Activated CD4-positive, alpha-beta T cell treated with anti-CD3 and anti-CD28 coated beads, Interleukin-2, amount 10 ng/mL, durations not matched to agents 7 days and 5 days (primary cell): ENCODE measurements at places on chromosomes 16 and 17. TPM values are rescaled to one million over a fixed set of nuclear protein-coding genes. Genes with fewer than 3 reads are reported as not detected.

DNA sequence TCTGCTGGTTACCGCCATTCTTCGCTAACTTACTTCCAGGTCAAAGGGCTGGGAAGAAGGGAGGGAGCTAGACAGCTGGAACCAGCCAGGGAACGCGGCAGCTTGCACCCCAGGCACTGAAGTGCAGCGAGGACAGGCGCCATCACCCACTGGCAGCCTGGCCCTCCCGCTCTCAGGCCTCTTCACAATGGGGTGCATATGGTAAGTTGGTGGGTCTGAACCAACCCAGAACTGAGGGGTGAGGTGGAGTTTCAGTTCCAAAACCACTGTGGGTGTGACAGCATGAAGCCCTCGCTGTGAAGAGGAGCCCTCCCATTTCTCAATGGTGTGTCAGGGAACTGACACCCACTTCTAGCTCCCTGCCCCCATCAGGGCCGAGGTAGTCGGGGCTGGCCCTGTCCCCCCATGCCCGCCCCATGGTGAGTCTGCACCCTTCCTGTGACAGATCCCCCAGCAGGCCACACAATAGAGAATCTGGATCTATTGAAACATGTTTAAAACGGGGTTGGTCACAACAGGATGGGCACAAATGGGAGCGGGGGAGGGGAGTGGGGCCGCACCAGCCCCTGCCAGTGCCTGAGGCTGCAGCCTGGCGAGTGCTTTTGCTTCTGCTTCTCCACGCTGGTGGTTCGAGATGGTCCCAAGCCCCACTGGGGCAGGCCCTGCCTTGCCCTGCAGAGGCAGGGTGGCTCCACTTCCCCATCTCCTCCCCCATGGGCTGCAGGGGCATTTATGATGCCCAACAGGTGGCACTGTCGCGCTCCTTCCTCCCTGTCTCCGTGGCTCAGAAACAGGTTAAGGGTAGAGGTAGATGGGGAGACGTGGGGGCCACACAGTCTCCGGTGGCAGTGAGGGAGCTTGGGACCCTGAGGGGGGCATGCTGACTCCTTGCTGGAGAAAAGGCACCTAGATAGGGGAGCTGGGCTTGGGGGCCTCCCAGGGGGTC is 2.3 kb downstream of the LIMD2 start:
- H3K4me1 ChIP-seq = peaks cover 43% of the 10 kb centered on the region
- peaks cover 65% of the 10 kb centered on the region for H3K36me3 ChIP-seq
- DNase-seq = peak; percentile 87

DNA sequence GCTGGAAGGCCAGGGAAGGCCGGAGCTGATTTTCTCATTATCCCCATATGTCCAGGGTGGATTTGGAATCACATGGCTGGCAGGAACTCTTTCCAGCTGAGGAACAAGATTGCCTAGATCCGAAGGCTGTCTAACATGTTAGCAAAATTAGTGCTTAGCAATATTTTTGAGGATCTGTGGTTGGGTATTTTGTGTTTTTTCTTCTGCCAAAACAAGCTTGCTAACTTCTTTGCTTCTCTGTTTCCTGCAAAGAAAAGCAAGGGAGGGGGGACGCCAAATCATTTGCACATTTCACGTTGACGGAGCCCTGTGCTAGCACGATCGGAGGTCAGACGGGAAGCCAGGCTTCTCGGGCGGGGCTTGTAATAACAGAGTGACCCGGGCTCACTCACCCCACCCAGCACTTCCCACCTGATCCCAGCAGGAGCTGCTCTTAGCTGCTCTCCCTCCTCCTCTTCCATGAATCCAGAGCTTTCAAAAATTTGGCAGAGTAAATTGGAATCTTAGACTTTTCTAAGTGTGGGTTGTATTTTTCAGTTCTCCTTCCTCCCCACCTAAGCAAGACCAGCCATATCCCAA is 33.3 kb upstream of the FOXF1 start:
- peaks cover 17% of the 10 kb centered on the region for H3K27me3 ChIP-seq
- no peaks in the 10 kb centered on the region for H3K4me1 ChIP-seq
- H3K4me3 ChIP-seq = no peak overlapping the region
- H3K27ac ChIP-seq = no peak overlapping the region
- no peaks in the 10 kb centered on the region for H3K36me3 ChIP-seq

GRCh38 chr17:82445542-82445941 is 5.0 kb downstream of the CYBC1 start:
- H3K4me1 ChIP-seq = peaks cover 14% of the 10 kb centered on the region
- peaks cover 32% of the 10 kb centered on the region for H3K36me3 ChIP-seq

GRCh38 chr16:87310610-87311009 is 6.6 kb downstream of the C16orf95 start:
- peaks cover 13% of the 10 kb centered on the region for H3K36me3 ChIP-seq
- peaks cover 4% of the 10 kb centered on the region for H3K4me1 ChIP-seq
- no peak overlapping the region for H3K4me3 ChIP-seq
- H3K27me3 ChIP-seq = no peaks in the 10 kb centered on the region
- no peak overlapping the region for H3K27ac ChIP-seq

- peaks cover 11% of the 10 kb centered on the region for H3K36me3 ChIP-seq
- no peak overlapping the region for H3K27ac ChIP-seq
- no peaks in the 10 kb centered on the region for H3K27me3 ChIP-seq
- H3K4me1 ChIP-seq = peaks cover 15% of the 10 kb centered on the region
Observed at GRCh38 chr17:44439168-44439567, 49.7 kb upstream of the ITGA2B start.

DNA sequence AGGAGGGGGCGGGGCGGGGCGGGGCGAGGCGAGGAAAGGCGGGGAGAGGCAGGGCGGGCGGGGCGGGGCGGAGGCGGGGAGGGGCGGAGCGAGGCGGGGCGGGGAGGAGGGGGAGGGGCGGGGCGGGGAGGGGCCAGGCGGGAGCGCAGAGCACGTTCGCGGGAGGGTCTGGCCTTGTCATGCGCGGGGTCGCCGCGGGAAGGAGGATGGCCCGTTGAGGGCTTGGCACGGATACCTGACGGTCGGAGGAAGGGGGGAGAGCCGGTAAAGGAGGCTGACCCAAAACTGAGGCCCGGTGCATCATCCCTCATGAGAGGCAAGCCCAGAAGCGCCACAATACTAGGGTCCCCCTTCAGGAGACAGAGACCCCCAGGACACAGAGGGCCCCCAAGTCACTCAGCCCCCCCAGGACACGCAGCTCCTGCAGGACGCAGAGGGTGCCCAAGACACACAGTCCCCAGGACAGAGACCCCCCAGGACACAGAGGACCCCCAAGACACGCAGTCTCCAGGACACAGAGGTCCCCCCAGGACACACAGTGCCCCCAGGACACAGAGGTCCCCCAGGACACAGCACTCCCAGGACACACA is 593 bp upstream of the WDR45B start:
- H3K4me3 ChIP-seq = peak overlapping the region; percentile 63
- peaks cover 22% of the 10 kb centered on the region for H3K4me1 ChIP-seq
- H3K36me3 ChIP-seq = peaks cover 10% of the 10 kb centered on the region
- peak overlapping the region; percentile 66 for H3K27ac ChIP-seq

- no peak for DNase-seq
- H3K4me3 ChIP-seq = no peak overlapping the region
- H3K27me3 ChIP-seq = no peaks in the 10 kb centered on the region
Observed at GRCh38 chr16:19746561-19746960, 28.5 kb downstream of the IQCK start.

SPNS2 gene
- total RNA-seq = 0.29 TPM

TEKT1 gene
- total RNA-seq = not detected

FZD2 gene
- 0.15 TPM for total RNA-seq

ZG16B gene
- total RNA-seq = 2.3 TPM

OR1A1 gene
- not detected for total RNA-seq
